NCI-H1417 (cell line): ENCODE measurements at places on chromosomes 2 and 18.

- no peak for DNase-seq
Observed at GRCh38 chr18:9340472-9340871, 5.9 kb downstream of the TWSG1 start.

GRCh38 chr18:45518311-45519155, 96.7 kb upstream of the SLC14A2 start:
- peak; percentile 73 for DNase-seq

DNA sequence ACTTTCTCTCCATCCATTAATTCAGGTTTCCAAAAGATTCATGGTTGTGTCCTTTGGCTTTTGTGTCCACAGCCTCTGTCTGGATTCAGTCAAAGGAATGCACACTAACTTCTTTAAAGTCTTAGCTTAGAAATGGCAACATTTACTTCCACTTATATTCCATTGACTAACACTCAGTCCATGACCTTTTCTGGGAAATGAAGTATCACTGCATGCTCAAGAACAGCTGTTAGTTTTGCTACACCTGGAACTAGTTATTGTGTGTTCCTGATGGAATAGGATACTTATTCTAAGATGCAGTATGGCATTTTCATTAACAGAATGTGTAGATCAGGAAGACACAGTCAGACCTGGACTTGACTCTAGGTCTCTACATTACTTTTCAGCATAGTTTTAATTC, 88.8 kb downstream of the KYNU start:
- no peak for DNase-seq

DNA sequence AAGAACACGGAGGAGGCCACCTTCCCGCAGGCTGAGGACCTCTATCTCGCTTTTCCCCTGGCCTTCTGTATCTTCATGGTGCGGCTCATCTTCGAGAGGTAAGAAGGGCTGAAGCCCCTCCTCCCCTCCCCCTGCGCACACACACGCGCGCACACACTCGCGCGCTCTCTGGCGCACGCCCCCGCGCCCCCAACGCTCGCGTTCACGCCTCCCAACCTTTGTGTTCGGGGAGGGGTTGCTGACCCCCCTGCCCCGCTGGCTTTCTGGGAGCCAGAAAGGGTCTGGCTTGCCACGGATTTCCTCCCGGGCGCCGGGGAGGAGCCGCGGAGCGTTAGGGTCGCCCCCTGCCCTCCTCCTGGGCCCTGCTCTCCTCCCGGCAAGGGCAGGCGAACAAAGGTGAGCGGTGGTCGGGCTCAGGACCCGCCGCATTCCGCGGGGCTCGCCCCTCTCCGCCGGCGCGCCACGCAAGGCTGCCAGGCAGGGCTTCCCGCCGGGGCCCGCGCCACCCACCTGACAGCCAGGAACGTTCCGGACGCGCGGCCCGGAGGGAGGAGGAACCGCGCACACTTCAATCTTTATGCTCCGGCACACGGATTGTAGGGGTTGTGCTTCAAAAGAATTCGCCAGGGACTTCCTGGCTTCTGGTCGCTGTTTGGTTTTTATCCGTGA, 583 bp downstream of the CERS6 start:
- peak; percentile 38 for DNase-seq

GRCh38 chr2:109454765-109455394, 158.9 kb downstream of the SEPTIN10 start:
- DNase-seq = no peak

GRCh38 chr2:101696272-101697123, 1.0 kb upstream of the MAP4K4 start:
- DNase-seq = peak; percentile 79

DNA sequence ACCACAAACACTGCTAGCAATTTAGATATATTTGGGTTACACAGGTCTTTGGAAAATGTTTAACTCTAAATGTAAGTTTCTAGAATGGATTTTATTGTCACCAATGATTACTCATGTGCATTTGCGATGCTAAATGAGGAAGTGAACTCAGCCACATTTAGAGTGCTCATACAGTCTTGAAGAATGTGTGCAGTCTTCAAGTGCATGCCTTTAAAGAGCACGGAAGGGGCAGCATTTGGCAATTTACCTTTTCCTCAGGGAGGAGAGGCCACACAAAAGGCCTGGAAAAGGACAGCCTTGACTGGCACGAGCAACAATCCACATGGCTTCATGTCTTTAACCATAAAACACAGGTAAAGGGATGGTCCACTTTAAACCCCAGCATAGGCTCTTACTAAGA, 78.5 kb upstream of the STK17B start:
- DNase-seq = no peak

DNA sequence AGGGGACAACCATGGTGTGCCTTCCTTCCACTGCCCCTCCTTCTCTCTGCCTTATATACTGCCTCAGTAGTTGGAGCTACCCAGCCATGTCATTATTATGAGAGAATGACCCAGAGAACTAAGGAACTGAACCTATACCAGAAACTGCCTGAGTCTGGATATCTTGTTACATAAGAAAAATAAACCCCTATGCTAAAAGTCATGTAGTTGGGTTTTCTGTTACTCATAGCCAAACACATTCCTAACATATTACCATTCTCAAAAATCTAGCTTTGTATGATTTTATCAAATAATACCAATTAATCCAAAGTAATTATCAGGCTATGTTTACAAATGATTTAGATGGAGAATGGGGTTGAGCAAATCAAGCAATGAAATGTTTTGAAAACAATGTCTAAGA, 15.0 kb upstream of the KLF7 start:
- no peak for DNase-seq

DNA sequence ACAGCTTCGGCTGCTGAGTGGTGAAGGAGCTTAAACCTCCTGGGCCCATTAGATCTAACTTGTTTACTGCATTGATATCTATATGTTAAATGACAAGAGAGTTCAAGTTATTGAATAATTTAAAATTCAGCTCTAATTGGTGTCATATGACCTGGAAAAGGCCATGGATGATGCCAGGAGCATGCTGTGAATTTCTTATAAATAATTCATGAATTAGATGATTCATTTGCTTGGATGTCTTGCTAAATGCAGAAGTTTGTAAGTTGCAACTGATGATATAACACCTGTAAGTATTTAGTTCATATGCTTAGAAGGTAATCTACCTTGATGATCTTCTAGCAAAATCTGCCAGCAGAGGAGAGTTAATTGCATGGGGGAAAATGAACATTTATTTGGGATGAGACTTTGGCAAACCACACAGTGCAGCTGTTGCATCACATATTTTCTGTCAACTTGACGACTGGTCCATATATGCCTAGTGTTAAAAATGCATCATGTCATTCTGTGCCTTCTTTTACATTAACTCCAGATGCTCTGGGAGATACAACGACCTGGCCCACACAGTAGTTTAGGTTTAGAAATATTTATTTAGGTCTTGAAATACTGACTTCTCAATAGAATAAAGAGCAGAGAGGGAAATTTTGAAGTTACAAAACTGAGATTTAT, 226.3 kb downstream of the KIAA1328 start:
- no peak for DNase-seq

DNA sequence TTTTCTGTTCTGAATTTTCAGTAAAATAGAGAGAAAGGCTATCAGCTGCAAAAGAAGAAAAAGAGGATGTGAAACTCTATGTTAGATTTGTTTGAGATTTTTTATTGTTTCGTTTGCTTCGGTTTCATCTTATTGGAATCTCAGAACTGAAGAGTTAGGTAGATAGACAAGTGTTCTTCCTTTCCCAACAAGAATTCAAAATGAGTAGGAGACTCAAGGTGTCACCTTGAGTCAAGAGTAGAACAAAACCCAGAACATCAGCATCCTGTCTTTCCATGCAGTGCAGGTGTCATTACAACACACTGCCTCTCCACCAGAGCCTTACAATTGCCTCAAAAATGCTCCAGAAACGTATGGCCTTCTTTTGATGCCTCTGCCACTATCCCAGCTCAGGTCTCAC, 21.1 kb downstream of the NBAS start:
- no peak for DNase-seq

DNA sequence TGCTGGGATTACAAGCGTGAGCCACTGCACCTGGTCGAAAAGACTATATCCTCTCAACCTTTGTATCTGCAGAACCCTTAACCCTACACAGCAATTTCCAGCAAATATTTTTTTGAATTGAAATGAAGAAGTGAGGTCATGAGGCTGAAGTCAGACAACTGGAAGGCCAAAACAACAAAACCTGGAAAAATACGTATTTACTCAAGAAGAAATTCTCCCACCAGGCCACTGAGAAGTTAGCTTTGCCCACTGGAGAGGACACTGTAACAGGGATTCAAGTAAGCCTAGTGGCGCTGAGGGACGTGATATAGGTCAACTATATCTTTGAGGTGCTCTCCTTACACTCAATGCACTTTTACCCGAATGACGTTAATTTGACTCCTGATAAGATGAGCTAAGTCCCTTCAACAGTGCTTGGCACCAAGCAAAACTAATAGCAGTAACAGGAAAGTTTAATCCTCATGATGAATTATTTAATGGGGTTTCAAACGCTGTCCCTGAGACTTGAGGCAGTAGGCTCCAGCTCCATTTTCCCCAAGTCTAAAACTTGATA, 1.9 kb downstream of the HDLBP start:
- DNase-seq = no peak

GRCh38 chr2:45031028-45031427, 21.8 kb upstream of the SIX2 start:
- no peak for DNase-seq

- DNase-seq = peak; percentile 7
Observed at GRCh38 chr2:183117226-183117625, 7.0 kb upstream of the NUP35 start.

DNA sequence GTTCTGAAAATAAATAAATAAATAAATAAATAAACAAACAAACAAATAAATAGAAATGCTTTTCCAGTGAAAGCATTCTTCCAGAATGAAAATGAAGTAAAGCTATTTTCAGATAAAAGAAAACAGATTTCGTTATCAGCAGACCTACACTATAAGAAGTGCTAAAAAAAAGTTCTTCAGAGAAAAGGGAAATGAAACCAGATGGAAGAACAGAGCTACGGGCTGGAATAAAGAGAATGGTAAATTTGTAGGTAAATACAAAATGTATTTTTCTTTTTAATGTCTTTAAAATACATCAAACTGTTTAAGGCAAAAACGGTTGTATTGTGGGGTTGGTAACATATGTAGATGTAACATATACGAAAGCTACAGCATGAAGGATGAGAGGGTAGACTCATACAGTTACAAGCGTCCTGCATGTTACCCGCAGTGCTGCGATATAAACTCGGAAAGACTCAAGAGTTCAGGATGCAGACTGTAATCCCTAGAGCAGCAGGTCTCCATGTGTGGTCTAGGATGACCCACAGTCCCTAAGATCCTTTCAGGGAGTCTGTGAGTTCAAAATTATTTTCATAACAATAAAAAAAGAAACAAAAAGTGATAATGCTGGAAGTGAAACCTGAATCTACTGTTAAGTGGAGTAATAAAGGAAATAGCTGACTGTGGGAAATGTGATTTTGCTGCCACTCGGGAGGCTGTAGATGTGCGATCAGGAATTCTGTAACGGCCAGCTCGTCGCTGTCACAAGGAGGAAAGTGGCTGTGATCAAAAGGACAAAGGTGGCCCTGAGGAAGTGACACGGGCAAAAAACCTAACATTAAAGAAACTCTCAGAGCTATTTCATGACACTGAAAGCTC, 5.3 kb upstream of the RAB12 start:
- DNase-seq = no peak

- no peak for DNase-seq
Observed at GRCh38 chr18:28903306-28903705, 726.4 kb upstream of the CDH2 start.

DNA sequence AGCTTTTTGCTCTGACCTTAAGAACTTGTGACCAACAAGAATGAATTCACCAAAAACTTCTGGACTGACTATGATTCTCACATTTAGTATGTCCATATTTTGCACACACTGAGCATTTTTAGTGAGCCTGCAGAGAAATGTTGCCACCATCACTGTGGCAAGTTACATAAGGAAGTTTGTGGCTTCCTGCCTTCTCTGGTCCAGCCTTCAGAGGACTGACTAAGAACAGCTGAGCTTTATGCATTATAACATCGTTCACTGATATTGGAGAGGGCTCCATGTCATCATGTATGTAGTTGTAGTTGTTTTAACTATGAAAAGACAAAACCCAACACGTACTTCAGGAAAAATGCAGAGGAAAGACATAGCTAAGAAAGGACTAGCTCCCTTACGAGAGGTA, 218.0 kb upstream of the CRIM1 start:
- DNase-seq = no peak

DNA sequence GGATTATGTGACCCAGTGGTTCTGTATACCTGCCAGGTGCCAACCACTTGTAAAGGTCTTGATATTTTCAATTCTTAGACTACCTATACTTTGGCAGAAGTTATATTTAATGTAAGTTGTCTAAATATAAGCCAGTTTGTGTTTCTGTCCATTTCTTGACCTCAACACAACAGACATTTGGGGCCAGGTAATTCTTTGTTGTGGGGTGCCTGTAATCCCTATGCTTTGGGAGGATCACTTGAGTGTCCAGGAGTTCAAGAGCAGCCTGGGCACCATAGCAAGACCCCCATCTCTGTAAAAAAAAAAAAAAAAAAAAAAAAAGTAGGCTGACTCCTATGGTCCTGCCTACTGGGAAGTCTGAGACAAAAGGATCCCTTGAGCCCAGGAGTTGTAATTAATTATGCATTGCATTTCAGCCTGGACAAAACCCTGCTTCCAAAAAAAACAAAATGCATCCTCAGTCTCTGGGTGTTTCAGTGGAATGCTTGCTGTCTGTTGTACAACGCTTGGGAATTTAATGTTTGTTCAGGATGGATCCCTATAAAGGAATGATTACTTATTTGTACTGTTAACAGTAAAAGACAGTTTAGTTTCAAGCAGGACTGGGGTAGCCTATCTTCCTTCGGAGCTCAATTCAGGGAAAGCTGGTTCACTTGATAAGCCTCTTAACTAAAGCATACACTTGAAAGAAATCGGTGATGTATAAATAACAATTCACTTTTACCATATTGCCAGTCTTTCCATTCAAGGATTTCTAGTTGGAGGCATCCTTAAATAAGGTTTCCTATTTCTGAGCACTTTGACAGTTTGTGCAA, 3.4 kb downstream of the RPS27A start:
- peak; percentile 34 for DNase-seq

GRCh38 chr2:44937688-44938240, 3.7 kb upstream of the SIX3 start:
- DNase-seq = peak; percentile 69

- no peak for DNase-seq
Observed at GRCh38 chr2:241771286-241772062, 5.1 kb upstream of the GAL3ST2 start.

DNA sequence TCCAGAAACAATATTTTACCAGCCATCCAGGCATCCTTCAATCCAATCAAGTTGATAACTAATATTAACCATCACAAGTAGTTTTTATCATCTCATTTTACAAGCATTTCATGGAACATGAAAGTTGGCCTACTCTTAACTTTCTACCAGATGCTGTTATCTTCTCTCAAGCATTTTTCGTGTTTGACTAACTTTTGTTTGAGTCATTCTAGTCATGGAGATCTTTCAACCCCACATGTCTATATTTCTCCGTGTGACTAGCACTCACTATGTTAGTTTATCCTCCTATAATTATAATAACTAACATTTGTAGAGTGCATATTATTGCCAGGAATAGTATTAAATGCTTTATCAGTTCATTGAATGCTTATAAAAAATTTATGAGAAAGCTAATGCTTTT, 307.0 kb upstream of the CWC22 start:
- DNase-seq = no peak

- DNase-seq = no peak
Observed at GRCh38 chr2:29991086-29991485, 69.7 kb upstream of the ALK start.

- DNase-seq = no peak
Observed at GRCh38 chr2:29700560-29700959, 220.8 kb downstream of the ALK start.

GRCh38 chr18:51288582-51288981, 91.1 kb upstream of the MEX3C start:
- DNase-seq = no peak

- DNase-seq = no peak
Observed at GRCh38 chr2:207224381-207224780, 58.6 kb upstream of the KLF7 start.
